ENCODE measurements at places on chromosomes 6 and 20. TPM values are rescaled to one million over a fixed set of nuclear protein-coding genes. Genes with fewer than 3 reads are reported as not detected.

DNA sequence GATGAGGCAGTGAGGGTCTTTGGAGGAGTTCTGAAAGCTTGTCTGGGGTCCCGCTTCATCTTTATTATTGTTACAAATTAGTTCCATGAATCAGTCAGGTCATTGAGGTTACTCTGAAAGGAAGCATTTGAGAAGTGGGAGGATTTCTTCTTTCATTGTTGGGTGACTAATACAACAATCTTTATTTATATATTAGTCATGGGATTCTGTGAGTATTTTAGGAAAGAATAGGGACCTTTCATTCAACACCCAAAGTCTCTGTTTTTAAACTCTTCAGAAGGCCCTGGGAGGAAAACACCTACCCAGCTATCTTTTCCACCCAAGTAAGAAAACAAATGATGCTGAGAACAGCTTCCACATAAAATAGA, 98.3 kb downstream of the SOD2 start:
- peak; percentile 82 for DNase-seq

The CTAGE9 gene
- total RNA-seq: not detected

- no peak for DNase-seq
Observed at GRCh38 chr6:35933844-35934243, 12.9 kb upstream of the SRPK1 start.

DNA sequence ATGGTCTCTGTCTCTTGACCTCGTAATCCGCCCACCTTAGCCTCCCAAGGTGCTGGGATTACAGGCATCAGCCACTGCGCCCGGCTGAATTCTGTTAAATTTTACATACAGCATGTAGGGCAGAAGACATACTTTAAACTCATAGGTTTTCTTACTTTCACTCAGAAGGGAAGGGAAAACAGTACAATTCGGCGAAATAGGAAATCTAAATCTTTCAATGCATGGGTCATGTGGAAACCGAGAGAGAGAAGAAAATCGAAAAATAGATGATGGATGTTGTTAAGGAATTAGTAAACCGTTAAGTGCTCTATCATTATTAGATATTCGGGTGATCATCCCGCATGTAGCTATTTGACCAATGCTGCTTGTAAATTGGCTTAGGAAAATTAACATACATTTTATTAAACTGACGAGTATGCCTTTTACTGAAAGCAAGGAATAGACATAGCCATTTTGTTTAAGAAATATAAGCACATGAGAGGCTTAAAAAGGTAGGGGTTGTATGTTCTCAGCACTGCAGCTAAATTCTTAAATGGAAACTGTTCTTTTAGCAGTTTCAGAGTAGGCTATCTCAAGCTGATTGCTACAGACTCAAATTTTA, 164.7 kb upstream of the AGPAT4 start:
- DNase-seq: no peak

DNA sequence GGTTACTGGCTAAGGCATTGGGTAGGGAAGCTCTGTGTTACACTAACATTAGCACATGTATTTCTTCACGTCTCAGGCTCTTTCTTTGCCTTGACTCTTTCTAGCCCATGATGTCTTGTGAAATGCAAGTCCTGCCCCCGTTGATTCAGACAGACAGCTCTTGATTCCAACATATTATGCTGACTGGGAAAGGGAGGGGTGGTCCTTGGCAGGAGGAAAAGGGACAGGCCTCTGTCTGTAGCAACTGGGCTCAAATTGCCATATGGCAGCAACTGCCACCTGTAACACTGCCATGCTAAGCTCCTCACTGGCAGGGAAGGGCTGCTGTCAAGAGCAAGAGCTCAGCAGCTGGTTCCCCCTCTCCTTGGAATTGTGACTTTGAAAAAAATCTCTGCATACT, 5.7 kb upstream of the KCNK15 start:
- DNase-seq: no peak

GRCh38 chr6:82370788-82371187, 7.2 kb downstream of the TPBG start:
- no peak for DNase-seq

DNA sequence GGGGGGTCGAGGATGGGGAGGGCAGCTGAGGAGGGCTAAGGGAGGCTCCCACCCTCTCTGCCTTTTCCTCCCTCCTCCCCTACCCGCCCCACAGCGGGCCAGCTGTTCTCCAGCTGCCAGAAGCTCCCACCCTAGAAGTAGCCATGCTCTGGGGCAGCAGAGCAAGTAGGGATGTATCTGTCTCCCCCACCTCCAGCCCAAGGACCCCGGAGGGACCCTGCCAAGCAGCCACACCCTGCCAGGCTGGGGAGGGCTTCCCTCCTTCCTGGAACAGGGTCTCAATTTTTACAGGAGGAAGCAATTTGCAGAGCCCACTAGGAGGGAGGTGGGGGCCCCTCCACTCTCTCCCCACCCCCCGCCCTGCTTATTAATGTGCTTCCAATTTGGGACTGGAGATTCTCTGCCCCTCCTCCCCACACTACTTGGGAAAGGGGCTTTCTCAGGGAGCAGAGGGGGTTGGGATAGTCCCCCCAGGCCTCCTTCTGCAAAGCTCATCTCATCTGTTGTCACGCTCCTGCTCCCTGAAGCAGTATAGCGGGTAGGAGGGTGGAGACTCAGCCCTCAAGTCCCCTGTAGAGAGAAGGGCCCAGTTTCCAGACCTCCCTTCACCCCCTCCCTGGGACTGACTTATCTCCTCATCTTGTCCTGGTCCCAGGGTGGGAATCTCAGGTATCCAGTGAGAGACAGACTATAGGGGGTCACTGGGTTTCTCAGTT, 4.5 kb downstream of the TEAD3 start:
- DNase-seq: no peak

DNA sequence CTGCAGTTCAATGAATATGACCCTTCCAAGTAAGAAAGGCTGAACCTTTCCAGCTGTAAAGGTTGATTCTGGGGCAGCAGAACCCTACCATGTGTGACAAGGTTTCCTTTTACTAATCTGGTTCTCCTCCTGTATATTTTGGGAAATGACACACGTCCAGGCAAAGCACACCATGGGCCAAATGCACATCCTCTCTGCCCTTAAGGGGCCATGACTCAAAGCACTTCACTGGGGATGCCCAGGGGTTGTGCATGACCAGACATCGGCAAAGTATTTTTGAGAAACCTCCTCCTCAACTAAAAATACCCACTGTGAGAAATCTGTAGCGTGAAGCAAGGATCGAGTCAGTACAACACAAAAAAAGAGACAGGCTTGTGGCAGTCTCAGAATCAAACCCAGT, 174.7 kb downstream of the BACH2 start:
- DNase-seq: peak; percentile 52

GRCh38 chr6:32638532-32639219, 1.5 kb downstream of the HLA-DQA1 start:
- no peak for DNase-seq

The CRISP2 gene
- total RNA-seq: not detected

The EYS gene
- total RNA-seq: under 0.01 TPM

- DNase-seq: no peak
Observed at GRCh38 chr6:116025405-116025804, 35.3 kb downstream of the FRK start.

- DNase-seq: no peak
Observed at GRCh38 chr20:34142121-34142520, 30.1 kb upstream of the EIF2S2 start.

GRCh38 chr6:121482004-121482693, 46.7 kb downstream of the GJA1 start:
- peak; percentile 87 for DNase-seq

DNA sequence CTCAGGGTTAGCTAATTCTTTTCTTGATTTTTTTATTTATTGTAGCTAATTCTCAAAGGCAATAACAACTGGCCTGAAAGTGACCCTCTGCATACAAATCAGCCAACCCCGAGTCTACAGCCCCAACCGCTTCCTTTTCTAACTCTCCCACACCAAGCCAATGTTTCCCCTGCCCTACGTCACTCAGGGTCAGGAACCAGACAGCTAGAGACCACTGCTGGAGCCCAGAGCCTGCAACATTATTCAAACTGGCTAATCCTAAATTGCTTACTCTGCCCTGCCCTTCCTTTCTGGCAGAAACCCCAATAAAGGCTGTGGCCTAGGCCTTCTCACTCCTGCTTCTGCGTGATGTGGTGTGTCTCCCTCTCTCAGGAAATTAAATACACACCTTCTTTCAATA, 320.7 kb downstream of the CBLN4 start:
- DNase-seq: no peak

- DNase-seq: no peak
Observed at GRCh38 chr20:56249244-56249955, 868 bp downstream of the MC3R start.
